EH (cell line): ENCODE measurements at places on chromosomes 5 and 9.

- DNase-seq: no peak
These were observed 228.4 kb upstream of the PPP1R2B start for GRCh38 chr5:156621719-156622118.

- DNase-seq: peak; percentile 72
These were observed 10.2 kb upstream of the ATP6V0E1 start for GRCh38 chr5:172973127-172973916.

GRCh38 chr5:36482812-36483211 is 123.6 kb upstream of the SLC1A3 start:
- DNase-seq: no peak

- no peak for DNase-seq
These were observed 30.0 kb upstream of the SUSD3 start for GRCh38 chr9:93028448-93029006.

GRCh38 chr9:93205045-93205768 is 21.3 kb downstream of the WNK2 start:
- DNase-seq: peak; percentile 29

DNA sequence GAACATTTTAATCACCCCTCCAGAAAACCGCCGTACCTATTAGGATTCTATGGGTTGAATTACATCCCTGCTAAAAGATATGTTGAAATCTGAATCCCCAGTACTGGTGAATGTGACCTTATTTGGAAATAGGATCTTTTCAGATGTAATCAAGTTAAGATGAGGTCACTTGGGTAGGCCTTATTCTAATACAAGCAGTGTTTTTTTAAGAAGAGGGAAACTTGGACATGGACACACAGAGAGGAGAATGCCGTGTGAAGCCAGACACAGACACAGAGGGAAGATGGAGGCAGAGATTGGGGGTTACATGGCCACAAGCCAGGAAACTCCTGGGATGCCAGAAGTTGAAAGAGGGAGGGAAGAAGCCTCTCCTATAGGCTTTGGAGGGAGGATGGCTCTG is 183.5 kb downstream of the GNA14 start:
- peak; percentile 50 for DNase-seq

DNA sequence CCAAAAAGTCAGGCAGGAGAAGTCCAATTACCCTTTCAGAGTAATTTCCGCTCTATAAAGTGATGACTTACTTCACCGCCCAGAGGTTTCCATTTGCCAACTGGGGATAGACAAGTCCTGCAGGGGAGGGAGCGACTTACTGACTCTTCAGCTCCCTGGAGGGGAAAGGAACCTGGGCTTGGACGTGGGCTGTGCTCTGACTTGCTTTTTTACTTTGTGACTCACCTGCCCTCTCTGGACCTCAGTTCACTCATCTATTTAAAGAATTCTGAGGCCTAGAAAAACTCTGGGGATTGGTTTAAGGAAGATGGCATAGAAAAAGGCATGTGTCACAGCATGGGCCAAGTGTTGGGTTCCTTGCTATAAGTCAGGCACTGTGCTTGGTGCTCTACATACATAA is 180.4 kb upstream of the TRIM32 start:
- DNase-seq: no peak

- no peak for DNase-seq
These were observed 39.3 kb downstream of the DAB2IP start for GRCh38 chr9:121690766-121691165.

- no peak for DNase-seq
These were observed 86.1 kb downstream of the EDIL3 start for GRCh38 chr5:84298628-84299027.

DNA sequence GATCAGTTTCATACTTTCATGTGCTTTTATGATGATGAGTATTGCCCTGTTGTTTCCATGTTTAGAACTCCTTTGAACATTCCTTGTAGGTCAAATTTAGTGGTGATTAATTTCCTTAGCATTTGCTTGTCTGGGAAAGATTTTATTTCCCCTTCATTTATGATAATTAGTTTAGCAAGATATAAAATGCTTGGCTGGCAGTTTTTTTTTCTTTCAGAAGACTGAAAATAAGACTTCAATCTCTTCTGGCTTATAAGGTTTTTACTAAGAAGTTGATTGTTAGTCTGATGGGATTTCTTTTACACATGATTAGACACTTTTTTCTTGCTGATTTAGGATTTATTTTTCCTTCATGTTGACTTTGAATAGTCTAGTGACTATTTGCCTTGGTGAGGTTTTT is 238.9 kb upstream of the ADCY2 start:
- DNase-seq: no peak

GRCh38 chr9:127942216-127943010 is 4.8 kb upstream of the DPM2 start:
- peak; percentile 70 for DNase-seq

GRCh38 chr5:55923177-55923771 is 71.5 kb downstream of the IL6ST start:
- peak; percentile 21 for DNase-seq

DNA sequence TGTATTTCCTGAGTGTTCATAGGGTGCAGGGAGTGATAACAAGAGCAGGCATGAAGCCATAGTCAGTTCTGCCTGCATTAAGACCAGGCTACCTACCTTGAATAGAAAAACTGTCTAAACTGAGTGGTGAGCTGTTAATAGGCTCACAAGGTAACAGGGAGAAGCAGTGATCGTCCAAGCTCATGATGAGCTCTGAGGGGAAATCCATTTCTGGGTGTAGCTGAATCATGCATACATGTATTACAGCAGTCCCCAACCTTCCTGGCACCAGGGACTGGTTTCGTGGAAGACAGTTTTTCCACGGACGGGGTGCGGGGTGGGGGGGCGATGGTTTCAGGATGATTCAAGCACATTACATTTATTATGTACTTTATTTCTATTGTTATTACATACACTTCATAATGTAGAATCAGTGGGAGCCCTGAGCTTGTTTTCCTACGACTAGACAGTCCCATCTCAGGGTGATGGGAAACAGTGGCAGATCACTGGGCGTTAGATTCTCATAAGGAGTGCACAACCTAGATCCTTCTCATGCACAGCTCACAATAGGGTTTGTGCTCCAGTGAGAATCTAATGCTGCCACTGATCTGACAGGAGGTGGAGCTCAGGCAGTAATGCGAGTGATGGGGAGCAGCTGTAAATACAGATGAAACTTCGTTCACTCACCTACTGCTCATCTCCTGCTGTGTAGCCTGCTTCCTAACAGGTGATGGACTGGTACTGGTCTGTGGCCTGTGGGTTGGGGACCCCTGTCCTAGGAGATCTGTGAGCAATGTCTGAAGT is 100.0 kb upstream of the IL6ST start:
- no peak for DNase-seq

DNA sequence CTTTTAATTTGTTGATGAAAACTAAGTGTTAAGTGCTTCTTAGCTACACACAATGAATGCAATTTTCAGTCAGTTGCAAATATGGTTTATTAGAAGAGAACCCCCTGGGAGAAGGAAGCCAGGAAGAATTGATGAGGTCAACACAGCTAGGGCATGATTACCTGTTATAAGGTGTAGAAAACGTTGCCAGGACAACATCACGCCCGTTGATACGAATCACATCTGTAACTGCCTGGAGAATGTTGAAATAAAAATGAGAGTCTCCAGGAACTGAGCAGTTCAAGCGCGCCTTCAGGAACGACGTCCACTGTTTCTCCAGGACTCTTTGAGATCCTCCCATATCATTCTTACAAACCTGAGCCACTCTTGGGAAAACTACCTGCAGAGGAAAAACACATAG is 88.0 kb downstream of the SEMA6A start:
- DNase-seq: no peak

DNA sequence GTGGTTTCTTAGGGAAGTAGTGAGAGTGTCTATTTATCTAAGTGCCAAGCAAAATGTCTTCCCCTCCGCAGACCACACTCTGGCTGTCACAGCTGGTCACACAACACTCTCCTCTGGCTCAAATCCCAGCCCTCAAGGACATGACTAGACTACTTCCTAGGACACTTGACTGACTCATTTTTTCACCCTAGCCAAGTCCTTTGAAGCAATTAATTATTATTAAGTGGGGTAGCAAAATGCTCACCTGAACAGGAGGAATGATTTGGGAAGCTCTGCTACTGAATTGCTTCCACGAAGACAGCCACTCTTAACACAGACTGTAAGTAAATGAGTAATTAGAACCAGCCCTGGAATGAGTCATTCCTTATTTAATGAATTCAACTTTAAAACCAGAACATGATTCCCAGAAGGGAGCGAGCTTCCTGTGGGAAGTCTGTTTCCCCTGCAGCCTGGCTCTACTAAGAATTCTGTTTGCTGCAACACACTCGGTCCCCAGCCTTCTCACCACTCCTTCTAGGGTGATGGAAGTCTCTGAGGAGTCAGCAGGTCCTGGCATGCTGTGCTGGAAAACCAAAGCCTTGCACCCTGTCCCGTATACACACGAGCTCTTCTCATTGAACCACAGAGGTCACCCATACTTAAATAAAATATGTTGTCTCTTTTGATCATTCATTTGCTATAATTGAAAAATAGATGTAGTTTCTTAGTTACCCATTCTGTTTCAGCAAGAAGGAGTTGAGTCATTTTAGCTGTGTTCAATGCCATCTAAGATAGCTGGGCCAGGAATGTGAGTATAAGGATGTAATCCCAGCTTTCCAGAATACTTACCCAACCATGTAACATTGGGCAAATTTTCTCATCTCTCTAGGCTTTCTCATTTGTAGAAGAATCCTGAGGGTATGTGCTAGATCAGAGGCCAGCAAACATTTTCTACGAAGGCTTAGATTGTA is 218.6 kb upstream of the RASEF start:
- DNase-seq: peak; percentile 90

DNA sequence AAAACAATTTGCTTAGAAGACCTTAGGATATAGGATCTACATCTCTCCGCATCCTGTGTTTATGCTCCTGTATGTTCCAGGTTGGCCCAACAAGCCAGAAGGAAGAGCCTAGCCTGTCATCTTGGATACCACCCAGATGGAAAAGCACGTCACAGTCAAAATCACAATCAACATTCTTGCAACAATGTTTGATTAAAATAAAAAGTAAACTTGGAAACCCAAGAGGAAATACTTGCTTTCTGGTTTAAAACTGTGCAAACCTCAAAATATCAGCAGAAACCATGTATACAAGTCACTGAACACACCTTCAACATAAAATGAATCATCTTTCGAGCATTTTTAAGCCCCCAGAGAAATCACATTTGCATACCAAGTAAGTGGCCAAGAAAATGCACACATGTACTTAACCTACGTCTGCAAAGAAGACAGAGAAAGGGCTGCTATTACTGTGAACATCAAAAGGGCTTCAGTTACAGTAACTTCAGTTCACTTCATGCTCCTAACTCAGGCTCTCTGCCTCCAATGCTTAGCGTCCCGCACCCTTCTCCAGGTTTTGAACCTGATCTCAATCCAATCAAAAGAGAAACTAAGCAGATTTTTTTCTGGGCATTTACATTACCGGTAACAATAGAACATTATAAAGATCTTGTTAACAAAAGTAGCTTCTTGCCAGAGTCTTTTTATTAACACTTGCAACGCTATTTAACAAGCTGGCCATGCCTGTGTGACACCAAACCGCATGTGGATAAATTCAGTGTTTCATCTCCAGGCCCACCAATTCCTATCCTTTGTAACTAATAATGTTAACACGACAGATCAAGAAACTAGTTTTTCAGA is 1.3 kb downstream of the ENC1 start:
- DNase-seq: peak; percentile 50

- no peak for DNase-seq
These were observed 242.1 kb downstream of the ZNF608 start for GRCh38 chr5:124504081-124504916.

DNA sequence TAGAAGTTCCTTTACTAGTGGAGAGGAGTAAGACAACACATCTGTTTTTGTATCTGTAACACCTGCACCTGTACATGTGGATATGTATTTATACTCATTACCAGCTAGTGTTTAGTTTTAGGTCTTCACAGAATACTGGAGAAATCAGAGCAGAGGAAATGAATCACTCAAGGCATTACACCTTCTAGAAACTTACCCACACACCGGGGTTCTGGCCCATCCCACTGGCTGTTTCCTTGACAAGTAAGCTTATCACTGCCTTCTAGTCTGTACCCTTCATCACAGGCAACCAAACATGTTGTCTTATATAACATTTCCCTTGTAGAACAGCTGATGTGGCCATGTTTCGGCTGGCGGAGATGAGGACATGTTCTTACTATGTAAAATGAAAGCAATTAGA is 76.7 kb downstream of the SVEP1 start:
- DNase-seq: no peak

DNA sequence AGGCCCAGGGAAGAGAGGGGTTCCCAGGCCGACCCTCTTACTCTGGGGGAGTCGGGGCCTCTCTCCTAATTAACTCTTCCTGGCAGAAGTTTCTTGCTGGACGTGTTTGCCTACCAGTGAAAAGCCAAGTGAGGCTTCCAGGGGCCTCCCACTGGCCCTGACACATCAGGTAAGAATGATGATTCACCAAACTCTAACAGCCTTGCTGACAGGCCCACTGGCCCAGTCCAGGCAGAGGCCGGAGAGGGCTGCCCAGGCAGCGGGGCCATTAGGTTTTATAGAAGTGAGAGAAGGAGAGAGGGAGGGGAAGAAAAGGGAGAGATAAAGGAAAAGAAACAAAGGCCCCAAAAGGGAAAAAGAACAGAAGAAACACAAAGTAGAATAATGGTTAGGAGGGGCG is 50.8 kb upstream of the FOXE1 start:
- DNase-seq: peak; percentile 86

- no peak for DNase-seq
These were observed 116.1 kb downstream of the JAKMIP2 start for GRCh38 chr5:147666419-147666818.

DNA sequence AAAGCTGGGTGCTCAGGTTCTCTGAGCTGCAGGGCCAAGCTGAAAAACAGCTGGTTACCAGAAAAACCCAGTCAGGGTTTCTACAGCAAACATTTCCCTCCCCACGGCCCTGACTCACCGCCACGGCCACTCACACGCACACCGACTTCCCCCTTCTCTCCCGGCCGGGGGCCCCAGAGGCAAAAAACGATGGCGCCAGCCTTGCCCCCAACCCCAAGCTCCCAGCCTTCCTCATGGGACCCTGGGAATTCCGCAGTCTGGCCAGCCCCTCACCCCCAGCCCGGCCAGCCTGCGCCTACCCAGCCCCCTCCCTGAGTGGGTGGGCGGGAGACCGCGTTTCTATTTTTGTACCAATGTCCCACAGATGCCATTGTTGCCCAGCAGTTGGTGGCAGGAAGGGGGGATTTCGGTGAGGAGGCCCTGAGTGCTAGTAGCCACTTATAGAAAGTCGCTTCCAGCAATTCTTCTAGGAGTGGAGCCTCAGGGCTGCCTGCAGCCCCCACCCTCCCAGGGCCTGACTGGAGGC is 18.4 kb downstream of the ENG start:
- peak; percentile 83 for DNase-seq

GRCh38 chr5:19626211-19626610 is 361.8 kb downstream of the CDH18 start:
- no peak for DNase-seq

- no peak for DNase-seq
These were observed 43.3 kb downstream of the RAI14 start for GRCh38 chr5:34699155-34700077.

- DNase-seq: peak; percentile 80
These were observed 35.0 kb downstream of the TEX10 start for GRCh38 chr9:100317706-100318105.

GRCh38 chr5:111685969-111686368 is 71.0 kb downstream of the NREP start:
- no peak for DNase-seq
